ENCODE measurements at places on chromosomes 7 and 10. TPM values are rescaled to one million over a fixed set of nuclear protein-coding genes. Genes with fewer than 3 reads are reported as not detected.

GRCh38 chr7:122750389-122750788, 47.7 kb upstream of the RNF148 start:
- no peak for DNase-seq

- no peak for DNase-seq
These were observed 959 bp downstream of the DCLRE1C start for GRCh38 chr10:14952851-14953423.

DNA sequence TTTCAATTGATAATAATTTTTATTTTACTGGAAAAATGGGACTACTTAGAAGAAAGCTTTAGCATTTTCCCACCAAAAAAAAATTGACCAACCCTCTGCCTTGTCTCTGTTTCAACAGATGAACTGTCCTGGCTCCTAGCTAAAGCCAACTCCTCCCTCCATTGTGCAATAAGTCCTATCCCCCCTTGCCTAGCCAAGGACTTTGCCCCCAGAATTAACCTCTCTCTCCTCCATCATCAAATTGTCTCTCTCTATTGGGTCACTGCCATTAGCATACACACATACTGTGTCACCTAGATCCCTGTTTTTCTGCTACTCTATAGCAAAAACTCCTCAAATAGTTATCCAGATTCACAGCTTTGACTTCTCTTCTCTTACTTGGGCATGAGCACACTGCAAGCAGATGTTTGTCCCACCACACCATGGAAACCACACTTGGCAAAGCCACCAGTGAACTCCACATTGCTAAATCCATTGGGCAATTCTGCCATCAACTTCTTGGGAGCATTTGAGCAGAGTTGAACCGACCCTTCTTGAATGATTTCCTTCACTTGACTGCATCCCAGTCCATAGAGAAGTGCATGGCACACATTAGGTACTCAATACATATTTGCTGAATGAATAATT, 91.4 kb upstream of the NEBL start:
- no peak for DNase-seq

- DNase-seq = no peak
These were observed 99.1 kb downstream of the SND1 start for GRCh38 chr7:127751062-127751461.

DNA sequence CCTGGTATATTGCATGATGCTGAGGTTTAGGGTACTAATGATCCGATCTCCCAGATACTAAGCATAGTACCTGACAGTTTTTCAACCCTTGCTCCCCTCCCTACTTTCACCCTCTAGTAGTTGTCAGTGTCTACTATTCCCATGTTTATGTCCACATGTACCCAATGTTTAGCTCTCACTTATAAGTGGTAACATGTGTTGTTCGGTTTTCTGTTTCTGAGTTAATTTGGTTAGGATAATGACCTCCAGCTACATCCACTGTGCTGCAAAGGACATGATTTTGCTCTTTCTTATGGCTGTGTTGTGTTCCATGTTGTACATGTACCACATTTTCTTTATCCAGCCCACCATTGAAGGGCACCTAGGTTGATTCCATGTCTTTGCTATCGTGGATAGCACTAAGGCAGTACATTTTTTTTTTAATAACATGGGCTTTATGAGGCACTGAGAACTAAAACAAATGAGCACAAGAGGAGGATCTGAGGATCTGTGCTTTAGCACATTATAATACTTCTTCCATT, 28.1 kb downstream of the ITGB8 start:
- DNase-seq = no peak

- DNase-seq = peak; percentile 33
These were observed 4.0 kb downstream of the GNGT1 start for GRCh38 chr7:93910076-93910994.

Gene CTNNA3
- total RNA-seq = not detected

Gene C7orf57
- total RNA-seq = not detected

Gene SERPINE1
- 1,697 TPM for total RNA-seq

Gene ACBD7
- total RNA-seq = 0.68 TPM

Measured in HFFc6 (cell line).